Activated T-helper 2 cell treated with anti-CD3 and anti-CD28 coated beads, Interferon-gamma antibody, Interleukin-2, Interleukin-4, amounts not matched to agents 10 μg/mL and 5 μg/mL and 100 μg/mL, durations not matched to agents 14 hours and 24 hours and 36 hours (primary cell): ENCODE measurements at places on chromosomes 3 and 15.

DNA sequence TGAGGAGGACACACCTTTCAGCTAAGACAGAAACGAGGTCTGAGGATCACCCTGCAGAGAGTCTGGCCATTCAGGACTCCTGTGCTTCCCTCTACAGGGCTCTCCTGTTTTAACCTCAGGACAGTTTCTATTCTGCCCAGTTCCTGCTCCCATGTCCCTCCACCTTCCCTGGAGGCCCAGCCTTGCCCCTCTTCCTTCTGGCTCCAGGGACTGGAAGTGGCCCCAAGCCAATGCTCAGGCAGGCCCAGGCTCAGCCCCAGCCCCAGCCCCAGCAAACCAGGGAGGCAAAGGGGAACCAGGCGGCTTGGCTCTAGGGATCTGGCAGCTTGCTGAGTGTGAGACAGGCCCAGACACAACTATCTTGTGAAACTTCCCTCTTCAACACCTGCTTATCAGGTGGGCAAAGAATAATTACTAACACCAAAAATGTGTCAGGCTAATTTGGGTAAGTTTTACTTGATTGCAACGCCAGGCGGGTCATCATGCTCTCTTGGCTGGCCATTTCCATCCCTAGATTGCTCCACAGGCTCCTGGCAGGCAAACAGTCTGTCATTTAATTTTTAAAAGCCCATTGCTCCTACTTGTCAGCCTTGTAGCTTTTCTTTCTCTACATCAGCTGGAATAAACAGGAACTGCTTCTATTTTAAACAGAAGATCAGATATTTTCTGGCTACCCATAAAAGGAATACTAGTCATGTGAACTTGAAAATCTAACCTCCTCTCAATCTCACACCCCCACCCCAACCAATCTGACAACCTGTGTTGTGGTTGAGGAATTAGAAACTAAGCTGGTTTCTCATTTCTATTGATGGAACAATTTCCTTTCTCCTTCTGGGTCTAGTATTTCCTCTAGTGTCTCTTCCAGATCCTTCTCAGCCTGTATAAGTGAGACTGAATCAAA, 33.5 kb downstream of the UPK1B start:
- no peak for DNase-seq

GRCh38 chr3:182400838-182401237, 392.5 kb upstream of the ATP11B start:
- DNase-seq, result no peak

DNA sequence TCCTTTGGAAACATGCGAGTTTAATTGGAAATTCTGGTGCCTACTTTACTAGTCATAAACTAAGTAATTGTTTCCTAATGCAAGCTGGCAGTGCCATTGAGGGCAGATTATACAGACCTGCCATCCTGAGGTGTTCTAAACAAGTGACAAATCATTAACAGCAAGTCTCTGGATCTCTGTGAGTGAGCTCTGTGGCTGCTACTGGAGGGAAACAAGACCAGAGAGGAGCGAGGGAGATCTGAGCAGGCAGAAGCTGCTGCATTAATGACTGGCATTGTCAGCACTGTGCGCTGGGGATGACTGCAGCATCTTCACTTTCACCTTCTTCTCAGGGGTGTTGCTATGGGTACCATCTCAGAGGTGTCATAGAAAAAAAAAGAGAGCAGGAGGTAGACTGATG, 308.4 kb upstream of the DPH6 start:
- DNase-seq, result no peak

DNA sequence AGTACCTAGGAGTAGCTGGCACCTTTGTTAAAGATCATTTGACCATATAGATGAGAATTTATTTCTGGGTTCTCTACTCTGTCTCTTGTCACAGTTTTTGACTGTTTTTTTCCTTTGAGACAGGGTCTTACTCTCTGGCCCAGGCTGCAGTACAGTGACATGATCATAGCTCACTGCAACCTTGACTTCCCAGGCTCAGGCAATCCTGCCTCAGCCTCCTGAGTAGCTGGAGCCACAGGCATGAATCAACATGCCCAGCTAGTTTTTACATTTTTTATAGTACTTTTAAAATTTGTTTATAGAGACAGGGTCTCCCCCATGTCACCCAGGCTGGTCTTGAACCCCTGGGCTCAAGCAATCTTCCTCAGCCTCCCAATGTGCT, 45.0 kb downstream of the BCL2L10 start:
- DNase-seq, result no peak

- no peak for DNase-seq
Measured at GRCh38 chr3:126180477-126181397, at the start of gene ALDH1L1. TSS of gene ALDH1L1 (minus strand) at chr3:126180586. CDS start at chr3:126160979, 19,607 bp downstream.

- DNase-seq, result no peak
Measured at GRCh38 chr3:140342668-140343067, 335.2 kb upstream of the TRIM42 start.

DNA sequence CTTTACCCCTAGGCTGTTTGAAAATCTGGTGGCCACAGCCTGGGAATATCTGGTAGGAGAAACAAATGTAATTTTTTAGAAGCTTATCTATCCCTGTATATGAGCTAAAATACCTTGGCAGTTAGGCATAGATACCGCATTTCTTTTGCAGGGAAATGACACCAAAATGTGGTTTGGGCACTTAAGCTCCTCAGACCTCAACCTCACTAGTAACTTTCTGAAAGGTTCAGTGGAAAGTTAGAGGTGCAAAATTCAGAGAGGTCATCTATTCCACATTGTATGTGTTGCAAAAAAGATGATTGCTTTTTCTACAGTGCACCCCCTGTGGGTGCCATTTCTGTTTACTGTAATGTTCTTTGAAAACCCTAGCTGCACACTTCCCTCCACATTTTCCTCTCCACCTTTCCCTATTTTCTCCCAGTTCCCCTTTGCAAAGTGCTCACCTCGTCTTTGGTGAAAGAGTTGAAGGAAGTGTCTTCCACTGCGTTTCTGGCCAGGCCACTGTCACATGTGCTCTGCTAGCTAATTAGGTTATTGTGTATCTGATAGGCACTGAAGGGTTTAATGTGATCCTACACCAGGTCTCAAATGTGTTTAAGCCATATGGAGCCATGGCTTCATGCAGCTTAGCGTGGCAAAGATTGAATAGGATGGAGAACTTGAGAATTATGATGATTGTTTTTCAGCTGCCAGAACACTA, 1.3 kb downstream of the SACM1L start:
- no peak for DNase-seq

DNA sequence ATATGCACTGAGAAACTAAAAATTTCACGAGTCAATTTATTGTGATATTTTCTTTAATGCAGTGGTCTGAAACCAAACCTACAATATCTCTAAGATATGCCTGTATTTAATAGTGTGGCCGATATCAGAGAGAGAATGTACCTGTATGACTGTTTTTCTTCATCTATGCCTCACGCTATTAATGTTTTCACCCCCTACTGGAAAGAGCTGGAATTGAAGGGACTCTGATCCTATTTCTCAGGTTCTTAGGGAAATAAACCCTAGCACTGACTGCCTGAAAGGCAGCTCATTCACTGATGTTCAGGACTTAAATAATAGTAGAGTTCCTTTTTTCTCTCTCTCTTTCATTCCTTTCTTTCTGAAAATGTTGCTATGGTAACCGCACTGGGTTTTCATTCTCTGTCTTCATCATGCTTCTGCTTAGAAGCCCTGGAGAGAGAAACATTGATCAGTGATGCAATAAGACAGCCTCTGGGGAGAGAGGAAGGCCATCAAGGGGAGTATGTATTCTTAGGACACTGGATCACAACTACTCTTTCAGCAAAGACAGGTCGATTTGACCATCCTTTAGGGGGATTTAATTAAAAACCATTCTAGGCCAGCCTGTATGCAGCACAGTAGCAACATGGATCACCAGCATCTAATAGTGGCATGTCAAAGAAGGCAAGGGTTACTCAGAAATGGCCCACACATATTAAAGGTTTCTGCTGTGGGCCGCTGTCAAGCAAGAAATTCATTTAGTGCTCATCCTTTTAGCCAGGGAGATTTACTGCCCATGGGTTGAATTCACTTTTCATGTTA, 1135.7 kb downstream of the IGSF11 start:
- no peak for DNase-seq

GRCh38 chr15:34366271-34367065, 528 bp downstream of the LPCAT4 start:
- peak; percentile 48 for DNase-seq

DNA sequence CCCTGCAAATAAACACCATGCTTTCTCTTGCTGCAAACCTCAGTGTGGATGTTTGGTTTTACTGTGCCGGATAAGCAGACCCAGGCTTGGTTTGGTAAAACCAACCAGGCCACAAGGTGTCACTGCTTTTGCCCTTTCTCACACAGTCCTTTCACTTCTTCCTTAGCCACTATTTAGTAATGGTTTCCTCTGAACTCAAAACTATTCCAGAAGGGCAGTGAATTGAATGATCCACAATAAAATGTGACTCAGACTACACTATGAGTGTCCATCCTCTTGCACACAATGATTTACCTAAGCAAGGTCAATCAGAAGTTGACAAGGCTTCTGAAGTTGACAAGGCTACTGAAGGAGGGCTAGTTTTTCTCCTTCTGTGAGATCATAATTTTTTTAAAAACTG, 552.4 kb upstream of the CCDC54 start:
- DNase-seq, result no peak

DNA sequence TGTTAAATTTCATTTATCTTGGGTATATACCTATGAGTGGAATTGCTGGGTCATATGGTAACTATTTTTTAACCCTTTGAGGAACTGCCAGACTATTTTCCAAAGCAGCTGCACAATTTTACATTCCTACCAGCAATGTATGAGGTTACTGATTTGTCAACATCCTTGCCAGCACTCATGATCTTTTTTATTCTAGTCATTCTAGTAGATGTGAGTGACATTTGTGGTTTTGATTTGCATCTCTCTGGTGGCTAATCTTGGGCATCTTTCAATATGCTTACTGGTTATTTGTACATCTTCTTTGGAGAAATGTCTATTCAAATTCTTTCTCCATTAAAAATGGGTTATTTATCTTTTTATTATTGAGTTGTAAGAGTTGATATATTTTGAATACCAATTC, 21.3 kb upstream of the LRRC58 start:
- no peak for DNase-seq

DNA sequence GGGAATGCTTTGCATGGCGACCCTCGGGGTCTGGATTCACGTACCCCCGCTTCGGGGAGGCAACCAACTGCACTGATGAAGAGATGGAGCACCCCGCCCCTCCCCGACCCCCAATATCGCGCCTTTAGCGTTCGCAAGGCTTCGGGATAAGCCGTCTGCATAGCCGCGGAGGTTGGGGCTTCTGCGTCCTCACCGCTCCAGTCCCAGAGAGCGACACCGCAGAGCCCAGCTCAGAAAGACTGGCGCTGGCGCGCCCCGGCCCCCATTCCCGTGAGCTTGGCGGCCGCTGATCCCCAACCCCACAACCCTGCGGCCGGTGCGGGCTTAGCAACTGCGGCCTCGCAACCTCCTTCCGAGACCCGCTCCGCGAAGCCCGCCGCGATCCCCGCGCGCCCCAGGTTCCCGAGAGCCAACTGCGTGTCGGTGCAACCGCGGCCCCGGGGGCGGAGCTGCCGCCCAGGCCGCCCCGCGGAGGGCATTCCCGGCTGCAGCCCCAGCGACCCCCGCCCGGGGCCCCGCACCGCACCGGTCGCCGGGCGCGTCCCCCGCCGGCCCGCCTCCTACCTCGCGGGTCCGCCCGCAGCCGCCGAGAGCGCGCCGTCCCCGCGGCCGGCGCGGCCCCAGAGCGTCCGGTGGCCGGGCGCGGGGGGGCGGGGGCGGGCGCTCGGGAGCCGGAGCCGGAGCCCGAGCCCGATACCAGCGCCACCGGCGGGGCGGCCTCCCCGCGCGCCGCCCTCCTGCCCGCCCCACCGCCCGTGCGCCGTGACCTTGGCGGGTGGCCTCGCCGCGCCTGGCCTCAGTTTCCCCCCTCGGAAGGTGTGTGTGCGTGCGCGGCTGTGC, 79.5 kb downstream of the IQSEC1 start:
- no peak for DNase-seq

DNA sequence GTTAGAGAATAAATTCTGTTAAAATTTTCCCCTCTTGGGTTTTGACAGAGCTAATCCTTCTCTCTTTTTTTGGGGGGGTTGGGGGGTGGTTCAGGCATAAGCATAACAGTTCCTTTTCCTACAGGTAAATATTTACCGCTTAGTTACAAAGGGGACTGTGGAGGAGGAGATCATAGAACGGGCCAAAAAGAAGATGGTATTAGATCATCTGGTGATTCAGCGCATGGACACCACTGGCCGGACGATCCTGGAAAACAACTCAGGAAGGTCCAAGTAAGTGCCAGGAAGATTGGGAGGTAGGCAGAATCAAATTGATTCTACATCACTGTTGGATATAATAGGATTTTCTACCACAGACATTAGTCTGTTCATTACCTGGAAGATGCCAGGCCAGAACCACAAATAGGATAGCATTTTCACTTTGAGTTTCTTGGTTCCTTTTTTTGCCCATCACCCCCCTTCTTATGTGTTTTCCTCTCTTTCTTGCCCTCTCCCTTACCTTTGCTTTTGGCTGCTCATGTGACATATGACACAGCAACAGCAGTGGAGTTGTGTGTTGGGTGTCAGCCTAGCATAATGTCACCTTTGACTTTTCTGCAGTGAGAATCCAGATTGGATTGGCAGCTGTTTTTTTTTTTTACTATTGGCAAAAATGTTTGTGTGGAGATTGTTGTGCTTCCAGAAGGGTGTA, 79.0 kb downstream of the CHD2 start:
- no peak for DNase-seq

DNA sequence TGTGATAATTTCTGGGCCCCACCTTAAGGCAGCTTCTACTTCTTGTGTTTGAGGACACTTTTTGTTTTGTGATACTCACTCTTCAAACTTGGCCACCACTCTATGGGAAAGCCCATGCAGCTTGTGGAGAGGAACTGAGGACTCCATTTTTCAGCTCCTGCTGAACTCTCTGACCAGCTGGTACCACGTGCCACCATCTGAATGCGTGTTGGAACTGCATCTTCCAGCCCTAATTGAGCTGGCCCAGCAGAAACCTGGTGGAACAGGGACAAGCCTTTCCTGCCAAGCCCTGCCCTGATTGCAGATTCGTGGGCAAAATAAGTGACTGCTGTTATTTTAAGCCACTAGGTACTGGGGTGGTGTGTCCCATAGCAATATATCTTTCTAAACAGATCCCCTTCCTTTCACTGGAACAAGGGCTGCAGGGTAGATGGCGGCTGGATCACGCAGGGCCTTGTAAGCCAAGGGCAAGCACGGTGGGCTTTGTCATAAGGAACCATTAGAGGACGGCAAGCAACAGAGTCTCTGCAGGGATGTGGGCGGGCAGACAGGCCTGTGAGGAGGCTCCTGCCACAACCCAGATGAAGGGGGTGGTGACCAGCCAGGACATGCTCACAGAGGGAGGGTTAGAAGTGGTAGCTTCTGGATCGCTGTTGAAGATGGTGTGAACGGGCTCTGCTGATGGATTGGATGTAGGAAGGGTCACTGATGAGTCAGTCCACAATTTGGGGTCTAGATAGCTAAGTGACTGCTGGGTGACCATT, 9.5 kb downstream of the H1-8 start:
- DNase-seq, result no peak

- no peak for DNase-seq
Measured at GRCh38 chr3:3227640-3228039, 48.1 kb upstream of the CRBN start.

- no peak for DNase-seq
Measured at GRCh38 chr15:63726491-63726890, 107.3 kb downstream of the HERC1 start.
